ENCODE measurements at places on chromosomes 5 and 9.

- DNase-seq = no peak
Observed at GRCh38 chr5:35009657-35010056, 38.1 kb downstream of the AGXT2 start.

DNA sequence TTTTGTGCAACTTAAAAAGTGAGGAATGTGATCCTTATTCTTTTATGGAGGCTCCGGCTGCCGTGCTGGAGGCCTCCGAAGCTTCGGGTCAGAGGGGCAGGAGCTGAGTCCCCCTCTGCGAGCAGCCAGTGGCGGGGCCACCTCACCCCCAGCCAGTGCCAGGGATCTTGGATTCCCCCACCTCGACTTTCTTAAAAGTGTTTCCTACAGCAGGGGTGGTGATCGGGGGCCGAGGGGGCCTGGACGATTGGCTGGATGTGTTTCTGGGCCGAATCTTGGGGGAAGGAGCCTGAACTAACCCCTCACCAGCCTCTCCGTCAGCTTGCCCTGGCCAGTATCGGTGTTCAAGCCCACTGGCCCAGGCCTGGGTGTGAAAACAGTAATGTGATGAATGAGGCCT, 92.2 kb upstream of the LMX1B start:
- no peak for DNase-seq

DNA sequence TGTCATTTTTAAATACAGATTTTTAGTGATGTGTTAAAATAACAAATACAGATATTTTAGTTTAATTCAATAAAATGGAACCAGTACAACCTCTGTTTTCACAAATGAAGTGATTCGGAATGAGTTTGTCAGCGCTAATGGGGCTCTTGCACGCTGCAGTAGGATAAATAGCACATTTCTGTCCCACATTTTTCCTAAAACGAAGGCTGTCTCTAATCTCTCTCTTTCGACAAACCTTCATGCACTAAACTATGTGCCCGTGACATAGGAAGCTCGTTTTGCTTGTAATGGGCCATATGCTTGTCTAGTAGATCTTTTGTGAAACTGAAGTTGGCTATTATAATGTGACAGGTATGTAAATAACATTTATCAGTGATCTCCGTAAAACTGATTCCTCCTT, 100.5 kb downstream of the INIP start:
- DNase-seq = no peak

DNA sequence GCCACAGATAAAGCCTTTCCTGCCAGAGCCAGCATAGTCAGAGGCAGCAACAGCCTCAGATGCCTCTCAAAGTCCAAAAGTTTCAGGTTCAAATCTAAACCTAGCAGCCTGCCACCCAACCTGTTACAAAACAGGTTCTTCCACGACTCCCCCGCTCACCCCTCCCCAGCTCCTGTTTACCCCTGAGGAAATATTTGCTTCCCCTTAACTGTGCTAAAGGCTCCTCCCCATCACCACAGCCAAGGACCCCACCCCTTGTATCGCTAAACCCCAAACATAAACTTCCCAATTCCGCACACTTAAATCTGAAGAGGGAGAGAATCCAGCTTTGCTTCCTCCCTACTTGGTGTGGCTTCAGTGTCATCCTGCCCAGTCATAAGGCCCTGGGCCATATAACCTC, 15.4 kb upstream of the VDAC1 start:
- DNase-seq = no peak

- DNase-seq = no peak
Observed at GRCh38 chr5:68500813-68501212, 285.3 kb downstream of the PIK3R1 start.

DNA sequence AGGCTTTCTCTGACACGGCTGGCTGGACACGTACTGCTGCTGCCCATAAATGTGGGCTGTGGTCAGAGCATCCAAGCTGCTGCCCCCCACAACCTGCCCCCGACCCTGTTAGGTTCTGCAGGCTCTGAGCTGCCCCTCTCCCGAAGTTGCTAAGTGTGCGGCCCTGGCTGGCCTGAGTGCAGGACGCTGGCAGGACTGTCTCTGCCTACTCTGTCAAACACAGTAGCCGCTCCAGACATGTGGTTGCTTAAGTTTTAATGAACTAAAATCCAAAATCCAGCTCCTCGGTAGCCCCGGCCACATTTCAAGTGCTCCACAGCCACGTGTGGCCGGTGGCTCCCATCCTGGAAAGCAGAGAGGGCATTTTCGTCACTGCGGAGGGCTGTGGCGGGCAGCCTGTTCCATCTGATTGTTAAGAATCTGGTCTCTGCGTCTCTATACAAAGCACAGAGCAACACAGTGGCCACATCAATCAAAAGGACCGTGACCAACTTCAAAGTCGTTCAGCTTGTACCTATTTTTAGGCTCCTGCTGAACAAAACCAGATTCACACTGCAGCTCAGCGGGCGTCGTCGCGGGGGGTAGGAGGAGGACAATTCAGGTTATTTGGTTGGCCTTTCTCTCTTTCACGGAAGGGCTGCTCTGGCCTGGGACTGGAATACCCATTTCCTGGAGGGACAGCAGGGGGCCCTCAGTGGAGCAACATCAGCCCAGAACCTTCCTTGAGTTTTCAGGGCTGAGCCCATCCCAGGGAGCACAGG, 68.9 kb downstream of the PTCH1 start:
- DNase-seq = no peak

GRCh38 chr9:138098116-138098907, 220.7 kb downstream of the CACNA1B start:
- no peak for DNase-seq

DNA sequence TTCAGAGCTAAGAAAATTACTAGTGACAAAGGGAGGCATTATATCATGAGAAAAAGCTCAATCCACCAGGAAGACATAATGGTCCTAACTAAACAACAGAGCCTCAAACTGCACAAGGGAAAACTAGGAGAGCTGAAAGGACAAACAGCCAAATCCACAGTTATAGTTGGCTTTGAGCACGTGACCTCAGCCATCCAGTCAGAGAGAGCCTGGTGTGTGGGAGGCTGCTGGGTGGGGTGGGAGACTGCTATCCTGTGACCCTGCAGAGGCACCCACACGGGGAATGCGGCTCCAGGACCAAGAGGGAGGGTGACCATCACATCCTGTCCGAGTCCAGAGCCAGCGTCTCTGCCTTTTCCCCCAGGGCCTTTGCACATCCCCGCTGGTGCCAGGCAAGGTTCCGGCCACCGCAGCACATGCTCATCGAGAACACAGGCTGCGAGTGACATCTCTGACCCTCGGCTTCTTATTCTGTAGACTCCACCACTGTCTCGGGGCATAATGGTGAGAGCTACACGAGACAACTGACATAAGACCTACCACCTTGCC, 145.1 kb downstream of the PHF2 start:
- no peak for DNase-seq

DNA sequence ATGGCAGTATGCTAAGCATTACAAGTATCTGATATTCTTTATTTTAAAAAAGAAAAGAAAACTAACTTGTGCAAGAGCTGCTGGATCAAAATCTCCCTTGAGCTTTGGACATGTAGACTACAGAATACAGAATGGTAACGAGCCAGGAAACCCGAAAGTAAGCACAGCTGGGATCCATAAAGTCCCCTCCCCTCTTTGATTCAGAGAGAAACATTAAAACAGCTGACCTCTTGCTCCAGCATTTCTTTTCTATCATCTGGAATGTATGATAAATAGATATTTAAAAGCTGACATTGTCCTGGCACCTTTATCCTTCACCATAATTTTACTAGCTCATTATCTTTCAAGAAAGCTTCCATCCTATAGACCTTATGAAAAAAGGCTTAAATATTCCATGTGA, 28.2 kb upstream of the LPAR1 start:
- DNase-seq = no peak

DNA sequence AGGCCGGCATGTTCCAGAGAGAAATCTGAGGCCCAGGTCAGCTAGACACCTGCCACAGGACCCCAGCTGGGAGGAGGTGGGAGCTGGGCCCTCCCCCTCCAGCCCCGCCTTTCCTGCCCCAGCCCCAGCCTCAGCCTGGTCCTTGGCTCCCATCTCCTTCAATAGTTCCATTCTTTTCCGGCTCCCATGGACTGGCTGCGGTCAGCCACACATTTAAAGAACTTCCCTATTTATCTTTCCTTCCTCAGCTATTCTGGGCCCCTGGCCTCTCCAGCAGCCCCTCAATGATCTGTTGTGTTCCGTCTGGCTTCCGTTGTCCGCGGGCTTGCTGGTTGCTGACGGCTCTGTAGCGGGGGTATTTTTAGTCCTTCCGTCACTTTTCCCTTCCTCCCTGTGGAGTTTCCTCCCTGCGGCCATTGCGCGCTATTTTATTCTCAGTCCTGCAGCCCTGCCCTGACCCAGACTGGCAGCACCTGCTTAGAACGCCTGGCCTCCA, 73.8 kb downstream of the AMBP start:
- DNase-seq = no peak

DNA sequence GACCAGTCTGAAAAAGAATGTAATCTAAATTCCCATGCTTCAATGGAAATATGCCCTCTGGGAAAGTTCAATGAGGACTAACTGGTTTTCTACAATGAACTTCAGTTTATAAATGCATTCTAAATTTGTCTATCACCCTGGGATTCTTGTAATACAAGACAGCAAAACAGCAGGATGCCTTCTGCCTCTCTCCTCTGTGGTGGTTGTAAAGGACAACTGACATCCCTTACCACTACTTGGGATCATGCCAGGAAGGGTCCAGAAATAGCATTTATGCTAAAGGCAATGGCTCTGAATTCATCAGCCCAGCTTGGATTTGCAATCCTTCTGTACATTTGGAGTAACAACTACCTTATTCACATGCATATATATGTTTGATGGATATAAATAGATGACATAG, 97.3 kb upstream of the ADAMTS16 start:
- DNase-seq = no peak

- peak; percentile 59 for DNase-seq
Observed at GRCh38 chr9:34701023-34701768, 8.7 kb downstream of the CCL21 start.

- no peak for DNase-seq
Observed at GRCh38 chr5:95296291-95296690, 11.4 kb upstream of the MCTP1 start.

GRCh38 chr5:135741040-135741439, 93.4 kb upstream of the SLC25A48 start:
- DNase-seq = no peak

DNA sequence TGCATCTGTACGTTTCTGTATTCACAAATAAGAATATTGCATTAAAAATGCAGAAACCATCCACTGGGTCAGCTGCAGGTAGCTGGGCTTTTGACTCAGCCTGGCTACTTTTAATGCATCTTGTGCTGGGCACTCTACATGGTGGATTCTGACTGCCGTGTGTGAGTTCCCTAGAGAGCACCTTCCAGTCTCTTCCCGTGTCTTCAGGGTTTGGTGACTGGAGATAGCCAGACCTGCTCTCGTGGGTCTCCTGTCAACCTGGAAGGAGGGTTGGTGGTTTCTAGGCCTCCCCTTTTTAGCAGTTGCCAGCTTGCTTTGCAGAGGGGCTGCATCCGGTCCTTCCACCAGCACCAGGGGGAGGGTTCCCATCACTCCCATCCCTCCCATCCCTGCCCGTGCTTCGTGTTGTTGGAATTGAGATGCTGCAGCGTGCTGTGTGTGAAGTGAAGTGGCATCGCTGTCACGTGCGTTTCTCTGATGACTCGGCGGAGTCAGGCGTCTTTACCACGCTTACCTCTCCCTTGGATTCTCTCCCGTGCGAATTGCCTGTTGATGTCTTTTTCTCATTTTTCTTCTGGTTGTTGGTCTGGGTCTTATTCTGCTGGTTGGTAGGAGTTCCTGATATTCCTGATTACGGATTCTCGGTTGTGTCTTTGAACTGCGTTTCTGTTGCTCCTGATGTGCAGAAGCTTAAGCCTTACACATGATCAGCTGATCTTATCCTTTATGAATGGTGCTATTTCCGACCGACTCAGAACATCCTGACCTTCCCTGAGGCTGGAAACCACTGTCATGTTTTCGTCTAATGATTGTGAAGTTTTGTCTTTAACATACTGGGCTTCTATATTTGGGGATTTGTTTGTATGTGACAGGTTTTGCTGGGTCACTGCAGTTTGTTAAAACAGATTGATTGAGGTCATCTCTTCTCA, 16.9 kb downstream of the FBXW5 start:
- no peak for DNase-seq

GRCh38 chr9:109906766-109907382, 126.9 kb downstream of the PALM2AKAP2 start:
- peak; percentile 17 for DNase-seq

DNA sequence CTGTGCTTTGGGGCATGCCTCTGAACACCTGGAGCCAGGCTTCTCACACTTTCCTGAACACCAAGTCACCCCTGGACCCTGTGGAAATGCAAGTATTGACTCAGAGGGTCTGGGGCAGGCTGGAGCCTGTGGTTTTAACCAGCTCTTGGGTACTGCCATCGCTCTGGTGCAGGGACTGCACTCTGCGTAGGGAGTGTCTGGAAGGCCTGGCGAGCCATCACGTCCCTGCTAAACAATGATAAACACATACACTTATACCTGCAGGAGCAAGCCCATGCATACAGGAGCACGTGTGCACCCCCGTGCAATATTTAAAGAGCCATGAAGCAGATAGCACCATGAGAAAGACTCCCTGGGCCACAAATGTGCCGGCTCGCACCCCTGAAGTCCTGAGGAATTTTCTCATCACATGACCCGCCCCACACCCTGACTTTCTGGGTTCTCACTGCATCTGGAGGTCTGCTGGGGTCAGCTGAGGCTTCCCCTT, 267.7 kb downstream of the GADD45G start:
- no peak for DNase-seq

- DNase-seq = no peak
Observed at GRCh38 chr5:142746532-142747433, 23.4 kb upstream of the ARHGAP26 start.

GRCh38 chr9:117377046-117377445, 37.8 kb downstream of the ASTN2 start:
- no peak for DNase-seq

GRCh38 chr5:14442536-14442935, 139.1 kb upstream of the OTULINL start:
- no peak for DNase-seq

- DNase-seq = no peak
Observed at GRCh38 chr5:143474616-143475015, 71.1 kb upstream of the NR3C1 start.

GRCh38 chr5:116660929-116661328, 86.3 kb upstream of the SEMA6A start:
- no peak for DNase-seq

DNA sequence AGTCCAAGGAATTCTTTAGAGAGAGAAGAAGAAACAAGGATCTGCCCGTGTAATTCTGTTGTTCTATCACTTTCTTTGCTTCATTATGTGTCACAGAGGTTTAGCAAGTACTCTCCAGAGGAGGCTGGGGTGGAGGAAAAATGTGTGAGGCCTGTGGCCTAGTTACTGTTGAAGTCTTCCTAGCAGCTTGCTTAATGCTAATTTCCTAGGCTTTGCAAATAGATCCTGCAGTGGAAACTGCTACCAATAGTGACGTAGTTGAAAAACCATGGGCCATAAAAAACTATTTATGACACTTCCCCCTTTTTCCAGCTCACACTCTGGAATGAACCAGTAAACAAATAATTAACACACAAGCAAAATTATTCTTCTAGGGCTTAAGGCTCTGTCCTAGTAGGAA, 27.0 kb upstream of the C9orf72 start:
- no peak for DNase-seq

GRCh38 chr5:94928891-94929290, 310.4 kb downstream of the SLF1 start:
- DNase-seq = no peak

- DNase-seq = no peak
Observed at GRCh38 chr9:77003366-77003765, 16.1 kb upstream of the FOXB2 start.

GRCh38 chr9:114370251-114370967, 17.4 kb downstream of the AKNA start:
- DNase-seq = no peak
